Astrocyte of the spinal cord (primary cell): ENCODE measurements at places on chromosomes 4 and X.

- no peak for DNase-seq
Measured at GRCh38 chrX:42946544-42947194, 168.7 kb upstream of the PPP1R2C start.

DNA sequence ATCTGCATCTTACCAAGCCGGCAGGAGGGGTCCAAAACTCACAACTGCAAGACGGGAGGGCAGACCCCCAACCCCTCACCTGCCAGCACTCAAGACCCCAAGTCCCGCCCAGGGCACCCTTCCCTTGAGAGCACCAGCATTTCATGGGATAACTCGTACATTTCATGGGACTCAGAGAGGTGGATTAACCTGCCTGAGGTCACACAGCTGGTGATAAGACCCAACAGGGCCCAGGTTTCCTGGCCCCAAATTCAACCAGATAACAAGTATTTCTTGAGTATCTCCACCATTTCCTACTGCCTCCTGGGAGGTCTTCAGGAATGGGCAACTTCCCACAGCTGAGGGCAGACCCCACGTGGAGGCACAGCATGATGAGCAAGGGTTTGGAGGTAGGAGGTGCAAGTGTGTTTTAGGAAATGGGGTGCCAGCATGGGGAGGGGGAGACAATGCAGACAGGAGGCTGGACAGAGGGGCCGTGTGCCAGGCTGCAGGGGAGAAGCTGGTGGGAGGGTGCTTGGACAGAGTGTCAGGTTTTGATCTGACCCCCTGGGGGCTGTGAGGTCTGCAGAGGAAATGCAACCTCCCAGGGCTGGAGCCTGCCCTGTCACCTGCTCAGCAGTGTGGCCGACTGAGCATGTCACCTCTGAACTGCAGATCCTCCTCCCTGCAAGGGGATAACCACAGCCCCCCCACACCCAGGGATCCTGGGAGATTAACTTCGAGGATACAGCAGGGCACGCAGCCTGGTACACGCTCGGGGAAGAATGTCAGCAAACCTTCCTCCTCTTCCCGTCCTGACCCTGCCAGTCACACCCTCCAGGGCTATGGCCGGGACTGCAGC lies 4.4 kb downstream of the ADRA2C start:
- DNase-seq = no peak

- DNase-seq = no peak
Measured at GRCh38 chrX:53319614-53320542, 38.5 kb upstream of the IQSEC2 start.

DNA sequence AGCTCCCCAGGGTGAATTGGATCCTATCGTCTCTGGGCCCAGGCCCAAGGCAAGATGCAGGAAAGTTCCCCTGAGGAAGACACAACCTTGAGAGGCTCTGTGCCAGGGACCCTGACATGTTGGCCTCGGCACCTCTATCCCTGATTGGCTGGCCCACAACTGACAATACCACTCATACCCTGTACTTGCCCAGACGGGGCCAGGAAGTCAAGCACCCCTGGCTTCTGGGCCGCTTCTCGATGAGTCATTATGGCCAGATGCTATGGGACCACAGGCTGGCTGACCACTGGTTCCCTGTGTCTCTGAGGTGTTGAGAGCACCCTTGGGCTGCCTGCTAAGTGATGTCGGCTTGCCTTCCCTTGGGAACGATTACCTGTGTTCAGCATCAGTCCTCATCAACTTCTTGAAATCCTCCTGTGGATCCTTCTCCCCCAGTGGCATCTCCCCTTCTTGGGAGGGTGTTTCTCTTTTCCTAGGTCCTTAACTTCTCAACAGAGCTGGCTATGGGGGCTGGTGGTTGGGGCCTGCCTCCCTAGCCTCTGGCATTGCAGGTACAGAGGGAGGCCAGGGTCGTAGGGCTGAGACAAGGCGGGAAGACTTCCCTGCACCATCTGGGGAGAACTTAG lies 54.5 kb upstream of the MAMLD1 start:
- no peak for DNase-seq

GRCh38 chr4:16642897-16643296 lies 255.5 kb downstream of the LDB2 start:
- DNase-seq = no peak

GRCh38 chr4:105686571-105686970 lies 21.9 kb downstream of the INTS12 start:
- no peak for DNase-seq

DNA sequence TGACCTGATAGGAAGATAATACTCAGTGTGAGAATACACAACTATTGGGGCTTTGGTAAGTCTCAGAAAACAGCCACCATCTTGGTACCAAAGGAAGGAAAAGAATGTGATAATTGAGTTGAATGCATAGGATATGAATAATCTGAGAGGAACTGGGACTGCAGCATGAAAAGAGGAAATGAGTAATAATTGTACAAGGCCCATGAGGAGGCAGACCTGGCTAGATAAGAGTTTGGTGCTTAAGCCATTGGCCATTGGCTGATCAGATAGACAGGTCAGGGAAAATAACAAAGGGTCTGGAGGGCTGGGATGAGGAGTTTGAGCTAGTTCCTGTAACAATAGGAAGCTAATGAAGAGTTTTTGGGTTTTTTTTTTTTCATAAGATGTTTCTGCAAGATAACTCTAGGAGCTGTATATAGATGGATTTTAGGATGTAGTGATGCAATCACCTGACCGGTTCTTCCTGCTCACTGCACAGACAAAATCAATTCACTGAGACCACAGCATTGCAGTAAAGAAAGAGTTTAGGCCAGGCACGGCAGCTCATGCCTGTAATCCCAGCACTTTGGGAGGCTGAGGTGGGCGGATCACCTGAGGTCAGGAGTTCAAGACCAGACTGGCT lies 5.3 kb upstream of the TRMT2B start:
- peak; percentile 28 for DNase-seq

DNA sequence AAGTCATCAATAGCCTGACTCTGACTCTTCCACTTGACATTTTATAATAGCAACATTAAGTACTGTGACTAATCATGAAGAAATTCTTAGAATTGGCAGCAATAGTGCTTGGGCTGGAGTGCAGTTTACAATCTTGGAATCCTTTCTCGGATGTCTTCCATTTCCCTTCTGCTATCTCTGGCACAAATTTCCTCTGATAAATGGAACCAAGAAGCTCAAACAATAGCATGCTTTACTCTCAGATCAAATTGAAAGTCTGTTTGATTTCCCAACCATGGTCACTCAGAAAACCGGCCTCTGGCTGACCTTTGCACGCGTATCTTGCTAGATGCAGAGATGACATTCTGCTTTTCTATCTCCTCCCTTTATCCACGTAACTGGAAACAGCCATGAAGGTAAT lies 99.0 kb upstream of the SPANXC start:
- peak; percentile 73 for DNase-seq

GRCh38 chr4:108972613-108973283 lies 209.9 kb upstream of the ETNPPL start:
- DNase-seq = no peak

GRCh38 chr4:187046471-187046870 lies 322.8 kb upstream of the FAT1 start:
- DNase-seq = no peak

DNA sequence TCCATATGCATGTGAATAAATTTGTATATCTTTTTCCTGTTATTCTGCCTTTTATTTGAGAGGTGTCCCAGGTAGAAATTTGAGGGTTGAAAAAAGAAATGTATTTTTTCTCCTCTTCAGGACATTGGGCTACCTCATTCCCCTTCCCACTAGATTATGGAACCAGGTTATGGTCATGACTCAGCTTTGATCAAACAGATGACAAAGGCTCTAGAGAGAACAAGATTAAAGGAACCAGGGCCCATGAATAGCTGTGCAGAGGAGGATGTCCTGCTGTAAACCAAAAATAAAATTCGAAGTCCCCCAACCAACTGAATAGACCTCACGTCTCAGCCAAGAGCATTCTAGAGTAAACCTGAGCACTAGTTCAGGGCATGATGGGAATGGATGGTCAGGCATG lies 313.2 kb downstream of the RAPGEF2 start:
- no peak for DNase-seq

DNA sequence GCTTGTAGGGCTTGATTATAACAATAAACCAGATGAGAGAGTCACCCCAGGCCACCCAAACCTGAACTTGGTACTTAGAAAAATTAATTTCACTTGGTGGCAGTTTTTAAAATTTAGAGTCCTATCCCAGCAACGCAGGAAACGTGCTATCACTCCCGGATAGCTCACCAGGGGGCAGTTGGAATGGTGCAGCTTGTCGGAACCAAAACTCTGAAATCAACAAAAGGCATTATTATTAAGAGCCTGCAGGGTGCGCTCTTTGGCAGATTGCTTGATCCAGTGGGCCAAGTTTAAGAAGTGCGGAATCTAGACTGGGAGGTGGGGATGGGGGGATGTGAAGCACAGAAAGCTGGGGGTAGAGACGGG lies 2.4 kb downstream of the FRAS1 start:
- peak; percentile 66 for DNase-seq

- DNase-seq = no peak
Measured at GRCh38 chr4:8247047-8247930, 22.3 kb upstream of the HTRA3 start.

- no peak for DNase-seq
Measured at GRCh38 chrX:18676050-18676449, 4.1 kb upstream of the RS1 start.

DNA sequence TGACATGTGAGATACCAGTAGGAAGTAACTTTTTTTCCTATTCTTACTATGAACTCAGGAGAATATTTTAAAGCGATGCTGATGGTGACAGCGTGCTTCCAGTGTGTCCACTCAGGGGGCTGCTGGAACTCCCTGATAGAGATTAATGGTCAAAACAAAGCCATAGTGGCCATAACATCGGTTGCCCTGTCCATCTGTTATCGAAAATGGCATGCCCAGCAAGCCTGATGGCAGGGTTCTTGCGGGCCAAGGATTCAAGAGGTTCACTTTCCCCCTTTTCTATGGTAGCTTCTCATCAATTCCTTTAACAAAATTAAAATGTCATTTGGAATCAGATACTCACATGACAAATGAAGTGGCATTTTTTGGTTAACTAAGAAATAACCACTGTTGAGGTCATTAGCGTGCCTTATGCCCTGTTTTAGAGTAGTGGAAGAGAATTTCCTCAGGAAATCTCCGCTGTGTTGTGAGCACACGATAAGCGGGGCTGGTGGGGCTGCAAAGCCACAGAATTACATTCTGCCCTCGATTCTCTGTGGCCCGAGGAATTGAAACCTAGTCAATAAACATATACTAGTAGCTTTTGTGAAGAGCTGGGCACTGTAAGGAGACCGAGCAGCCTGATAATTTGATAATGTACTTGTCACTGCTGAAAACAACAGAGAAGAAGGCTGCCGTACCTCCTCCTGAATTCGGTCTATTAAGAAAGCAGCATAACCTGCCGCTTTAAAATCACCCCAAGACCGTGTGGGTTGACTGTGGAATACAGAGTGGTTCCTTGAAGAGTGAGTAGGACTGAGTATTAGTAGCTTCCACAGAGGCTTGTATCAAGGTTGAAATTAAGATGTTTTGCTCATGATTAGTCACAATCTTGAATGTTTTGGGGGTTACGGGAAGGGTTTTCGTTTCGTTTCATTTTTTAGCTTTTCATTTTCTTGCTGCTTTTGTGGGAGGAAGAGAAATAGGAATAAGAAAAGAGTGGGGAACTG lies 46.7 kb downstream of the PTCHD1 start:
- no peak for DNase-seq

DNA sequence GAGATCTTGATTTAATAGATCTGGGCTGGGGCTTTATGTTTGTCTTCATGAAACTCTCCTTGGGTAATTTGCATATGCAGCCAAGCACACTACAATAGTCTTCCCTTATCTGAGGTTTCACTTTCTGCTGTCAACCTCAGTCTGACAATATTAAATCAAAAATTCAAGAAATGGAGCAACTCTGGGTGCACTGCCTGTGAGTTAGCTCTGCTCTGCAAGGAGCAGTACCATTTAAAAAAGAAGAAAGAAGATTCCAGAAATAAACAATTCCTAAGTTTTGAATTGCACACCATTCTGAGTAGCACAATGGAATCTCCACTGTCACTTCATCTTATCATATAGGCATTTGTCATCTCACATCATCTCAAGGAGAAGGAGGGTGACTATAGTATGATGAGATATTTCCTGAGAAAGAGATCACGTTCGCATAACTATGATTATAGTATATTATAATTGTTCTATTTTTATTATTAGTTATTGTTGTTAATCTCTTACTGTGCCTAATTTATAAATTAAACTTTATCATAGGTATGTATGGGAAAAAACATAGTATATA lies 9.4 kb downstream of the FNIP2 start:
- no peak for DNase-seq

DNA sequence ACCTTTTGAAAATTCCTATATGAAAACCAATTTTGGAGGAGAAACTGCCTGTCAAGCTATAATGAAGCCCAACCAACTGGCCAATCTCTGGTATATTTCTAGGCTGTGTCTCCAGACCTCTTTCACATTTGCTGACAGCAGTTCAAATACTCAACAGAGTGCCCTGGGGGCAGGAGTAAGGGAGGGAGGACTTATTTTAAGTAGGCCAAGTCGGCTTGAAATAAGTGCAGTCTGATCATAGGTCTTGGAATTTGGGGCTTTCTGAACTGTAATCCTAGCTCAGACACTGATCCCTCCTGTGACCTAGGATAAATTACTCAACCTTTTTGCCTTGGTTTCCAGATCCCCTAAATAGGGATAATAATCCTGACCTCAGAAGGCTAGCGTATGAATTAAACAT lies 59.4 kb upstream of the SLC7A11 start:
- no peak for DNase-seq

DNA sequence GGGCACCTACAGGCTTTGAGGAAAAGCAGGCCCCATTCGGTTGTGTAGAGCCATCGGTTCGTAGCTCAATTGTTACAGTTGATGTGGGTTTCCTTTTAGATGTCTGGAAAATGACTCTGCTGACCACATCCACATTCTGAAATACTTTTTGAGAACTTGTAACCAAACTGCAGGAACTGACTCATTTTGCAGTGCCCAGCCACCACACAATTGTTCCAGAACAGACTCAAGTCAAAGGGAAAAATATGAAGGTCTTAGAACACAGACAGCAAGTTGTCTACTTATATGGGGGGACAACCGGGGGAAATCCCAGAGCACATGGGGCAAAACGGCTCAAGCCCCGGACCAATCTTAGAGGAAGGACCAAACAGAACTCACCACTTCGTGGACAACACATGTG lies 557.6 kb upstream of the DIPK2B start:
- DNase-seq = peak; percentile 92

DNA sequence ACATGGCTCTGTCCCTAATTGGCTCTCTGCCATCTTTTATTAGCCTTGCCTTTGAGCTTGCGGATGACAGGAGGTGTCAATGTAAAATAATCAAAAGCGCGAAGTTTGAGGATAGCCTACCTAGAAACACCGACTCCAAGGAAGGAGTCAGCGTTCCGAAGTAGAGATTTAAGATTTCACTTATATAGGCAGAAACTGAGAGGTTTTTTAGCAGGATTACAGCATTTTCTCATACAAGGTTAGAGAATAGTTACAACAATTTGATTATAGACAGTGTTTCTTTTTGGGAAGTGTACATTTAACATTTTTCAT lies 499 bp upstream of the NFXL1 start:
- no peak for DNase-seq

GRCh38 chr4:128565565-128566186 lies 243.8 kb upstream of the JADE1 start:
- no peak for DNase-seq
